SK-N-SH treated with all-trans-retinoic acid at 6 μM for 48 hours (cell line): ENCODE measurements at places on chromosomes 4 and X.

DNA sequence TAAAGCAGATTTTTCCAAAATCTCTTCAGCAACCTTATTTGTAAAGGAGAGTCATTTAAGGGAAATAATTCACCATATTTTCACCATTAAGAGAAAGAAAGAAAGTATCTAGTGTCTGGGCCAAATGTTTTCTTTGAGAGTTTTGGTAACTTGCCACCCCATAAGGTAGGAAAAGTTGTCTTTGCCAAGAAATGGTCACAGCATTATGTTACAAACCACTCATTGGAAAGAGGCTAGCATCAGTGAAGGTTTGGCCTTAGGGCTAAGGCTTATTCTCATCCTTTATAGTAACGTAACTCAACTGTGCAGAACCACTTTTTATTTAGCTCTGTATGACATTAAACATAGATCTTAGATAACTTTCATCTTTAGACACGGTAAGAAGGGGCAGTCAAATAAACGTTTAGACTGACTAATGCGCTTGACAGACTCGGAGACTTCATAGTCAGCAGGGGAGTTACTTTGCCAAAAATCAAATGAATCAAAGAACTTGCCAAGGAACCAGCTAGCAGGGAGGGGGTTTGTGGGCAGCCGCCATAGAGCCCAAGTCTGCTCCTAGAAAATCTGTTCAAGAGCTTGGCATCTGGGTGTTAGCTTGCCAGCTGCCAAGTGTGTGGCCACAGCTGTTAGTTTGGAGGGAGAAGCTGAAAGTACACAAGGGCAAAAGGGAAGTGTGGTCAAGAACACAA is 182.8 kb upstream of the GRID2 start:
- ATAC-seq, result no peak

DNA sequence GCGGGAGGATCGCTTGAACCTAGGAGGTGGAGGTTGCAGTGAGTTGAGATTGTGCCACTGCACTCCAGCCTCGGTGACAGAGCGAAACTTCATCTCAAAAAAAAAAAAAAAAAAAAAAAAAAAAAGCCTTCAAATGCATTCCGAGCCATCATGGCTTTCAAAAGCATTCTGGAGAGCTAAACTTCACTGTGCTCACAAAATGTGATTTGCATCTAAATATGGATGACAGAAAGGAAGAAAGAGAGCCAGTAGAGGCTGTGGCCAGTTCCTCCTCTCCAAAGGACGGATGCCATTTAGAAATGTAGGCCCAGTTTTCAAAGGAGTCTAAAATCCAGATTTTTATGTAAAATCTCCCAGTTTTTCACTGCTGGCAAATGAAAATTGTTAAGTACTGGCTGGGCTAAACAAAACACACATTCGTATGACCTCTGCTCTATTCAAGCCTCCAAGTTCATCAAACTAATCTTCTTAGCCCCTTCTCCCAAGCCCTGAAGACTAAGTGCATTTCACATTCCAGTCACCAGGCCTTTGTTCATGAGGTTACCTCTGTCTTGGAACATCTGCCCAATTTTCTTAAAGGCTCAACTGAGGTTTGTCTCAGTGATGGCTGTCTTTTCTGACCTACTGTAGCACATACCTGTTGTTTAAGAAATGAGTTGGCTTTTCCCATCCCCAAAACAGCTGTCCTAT is 22.0 kb downstream of the SLC25A43 start:
- ATAC-seq, result no peak

DNA sequence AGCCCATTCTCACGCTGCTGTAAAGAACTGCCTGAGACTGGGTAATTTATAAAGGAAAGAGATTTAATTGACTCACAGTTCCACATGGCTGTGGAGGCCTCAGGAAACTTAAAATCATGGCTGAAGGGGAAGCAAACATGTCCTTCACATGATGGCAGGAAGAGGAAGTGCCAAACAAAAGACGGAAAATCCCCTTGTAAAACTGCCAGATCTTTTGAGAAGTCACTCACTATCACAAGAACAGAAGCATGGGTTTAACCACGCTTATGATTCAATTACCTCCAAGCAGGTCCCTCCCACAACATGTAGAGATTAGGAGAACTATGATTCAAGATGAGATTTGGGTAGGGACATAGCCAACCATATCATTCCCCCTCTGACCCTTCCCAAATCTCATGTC is 335.5 kb downstream of the IL15 start:
- ATAC-seq, result no peak

DNA sequence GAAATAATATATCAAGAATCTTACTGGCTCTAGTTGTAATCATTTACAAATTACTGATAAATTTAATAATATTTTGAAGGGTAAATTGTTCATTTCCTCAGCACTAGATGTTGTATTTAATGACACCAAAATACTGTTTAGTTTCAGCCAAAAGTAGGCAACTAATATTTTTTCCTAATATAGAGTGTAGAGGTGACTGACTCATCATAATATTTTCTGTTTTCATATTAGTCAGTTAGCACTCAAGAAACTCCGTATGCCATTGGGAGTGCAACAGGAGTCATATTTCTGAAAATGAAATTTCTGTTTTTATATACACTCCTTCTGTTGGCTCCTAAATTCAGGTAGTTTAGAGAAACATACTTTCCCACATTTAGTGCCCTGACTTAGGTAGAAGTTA is 36.6 kb upstream of the PTPN13 start:
- peak; percentile 48 for ATAC-seq

GRCh38 chrX:101655534-101655933 is 4.1 kb downstream of the ARMCX2 start:
- no peak for ATAC-seq
